ENCODE measurements at places on chromosomes 5 and 9.

- DNase-seq, result no peak
These were observed 108.4 kb downstream of the MSX2 start for GRCh38 chr5:174832811-174833210.

DNA sequence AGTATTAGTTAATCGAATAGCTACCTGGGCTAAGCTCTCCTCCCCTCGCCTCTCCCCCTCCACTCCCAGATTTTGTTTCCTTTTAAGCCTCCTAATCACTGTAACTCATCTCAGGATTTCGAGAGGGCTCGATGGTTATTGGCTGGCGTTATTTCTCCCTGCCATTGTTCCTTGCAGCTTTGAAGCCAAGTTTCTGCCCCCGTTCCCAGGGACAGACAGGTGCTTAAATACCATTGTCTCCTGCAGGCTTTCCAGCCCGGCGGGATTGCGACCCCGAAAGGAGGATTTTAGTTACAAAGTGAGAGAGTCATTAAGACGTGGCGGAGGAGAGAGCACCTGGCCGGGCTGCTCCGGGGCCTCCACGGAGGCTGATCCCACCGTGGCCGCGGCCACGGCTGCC is 46.2 kb downstream of the ASS1 start:
- DNase-seq, result no peak

GRCh38 chr9:3553076-3553765 is 27.4 kb upstream of the RFX3 start:
- no peak for DNase-seq

- no peak for DNase-seq
These were observed at the start of gene SV2C for GRCh38 chr5:76082772-76083554. Gene SV2C, plus strand, starts transcription at chr5:76083383. Its CDS starts 48,368 bp downstream, at chr5:76131751.

DNA sequence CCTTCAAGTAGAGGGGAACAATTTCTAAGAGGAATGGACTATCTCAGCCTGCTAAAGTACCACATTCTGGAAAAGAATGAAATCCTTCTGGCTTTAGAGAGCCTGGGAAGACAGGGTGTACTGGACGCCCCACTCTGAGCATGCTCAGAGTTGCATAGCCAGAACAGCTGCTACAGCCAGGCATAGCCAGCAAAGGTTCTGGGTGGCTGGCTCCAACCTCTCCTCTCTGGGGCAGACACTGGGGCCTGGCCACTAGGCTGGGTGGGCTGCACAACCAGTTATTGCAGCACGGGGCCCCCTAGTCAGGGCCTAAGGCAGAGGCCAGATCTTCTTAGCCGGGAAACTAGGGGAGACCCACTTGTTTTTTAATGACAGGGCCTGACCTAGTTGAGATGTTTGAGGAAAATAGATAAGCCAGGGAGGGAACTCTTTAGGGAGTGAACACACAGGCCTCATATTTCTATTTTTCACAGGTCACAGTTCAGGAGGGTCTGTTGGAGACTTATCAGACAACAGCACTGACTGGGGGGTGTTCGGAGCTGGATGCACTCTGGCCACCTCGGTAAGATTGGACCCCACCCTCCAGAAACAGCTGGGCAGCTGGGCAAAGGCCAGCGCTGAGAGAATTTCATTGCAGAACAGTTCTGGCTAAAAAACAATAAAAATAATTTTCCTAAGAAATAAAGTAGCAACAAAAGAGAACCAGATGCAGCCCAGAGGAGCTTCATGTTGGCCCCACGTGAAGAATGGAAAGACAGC is 142.9 kb downstream of the LPAR1 start:
- no peak for DNase-seq

DNA sequence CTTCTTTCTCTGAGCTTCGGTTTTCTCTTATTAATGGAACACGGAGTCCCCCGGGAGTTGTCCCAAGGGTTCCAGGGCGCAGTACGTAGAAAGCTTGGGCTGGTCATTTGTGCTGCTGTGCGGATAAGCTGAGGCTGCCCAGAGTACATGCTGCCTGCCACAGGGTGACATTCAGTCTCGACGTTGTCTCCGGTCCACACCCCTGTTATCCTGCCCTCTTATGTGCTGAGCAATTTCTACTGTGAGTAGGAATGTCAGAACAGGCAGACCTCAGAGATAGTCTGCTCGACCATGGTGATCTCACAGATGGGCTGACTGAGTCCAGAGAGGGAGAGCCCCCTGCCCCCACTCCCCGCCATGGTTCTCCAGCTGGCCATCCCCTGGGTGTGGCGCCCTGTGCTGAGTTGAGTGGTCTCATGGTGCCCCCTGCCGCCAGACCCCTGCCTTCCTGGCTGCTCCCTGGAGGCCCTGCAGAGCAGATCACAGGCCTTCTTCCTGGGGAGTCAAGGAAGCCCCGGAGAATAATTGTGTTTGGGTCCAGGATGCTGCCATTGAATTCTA is 124.0 kb downstream of the RGS3 start:
- no peak for DNase-seq

DNA sequence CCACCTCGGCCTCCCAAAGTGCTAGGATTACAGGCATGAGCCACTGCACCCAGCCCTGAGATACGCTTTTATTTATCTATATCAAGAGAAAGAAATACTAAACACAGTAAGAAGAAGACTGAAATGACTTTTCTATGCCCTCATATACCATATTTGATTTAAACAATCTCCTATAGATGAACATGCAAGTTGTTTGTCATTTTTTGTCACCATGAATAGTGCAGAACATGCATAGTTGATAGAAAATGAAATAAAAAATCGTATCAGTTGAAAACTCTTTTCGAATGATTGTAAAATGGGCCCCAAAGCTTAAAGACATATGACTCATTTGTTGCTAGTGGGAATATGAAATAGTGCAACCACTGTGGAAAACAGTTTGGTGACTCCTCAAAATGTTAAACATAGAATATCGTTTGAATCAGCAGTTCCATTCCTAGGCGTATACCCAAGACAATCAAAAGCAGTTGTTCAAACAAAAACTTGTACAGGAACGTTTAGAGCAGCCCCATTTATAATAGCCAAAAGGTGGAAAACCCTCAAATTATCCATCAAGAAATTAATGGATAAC is 61.4 kb upstream of the ANKH start:
- no peak for DNase-seq

- no peak for DNase-seq
These were observed 98.5 kb downstream of the SYK start for GRCh38 chr9:90900130-90900529.

DNA sequence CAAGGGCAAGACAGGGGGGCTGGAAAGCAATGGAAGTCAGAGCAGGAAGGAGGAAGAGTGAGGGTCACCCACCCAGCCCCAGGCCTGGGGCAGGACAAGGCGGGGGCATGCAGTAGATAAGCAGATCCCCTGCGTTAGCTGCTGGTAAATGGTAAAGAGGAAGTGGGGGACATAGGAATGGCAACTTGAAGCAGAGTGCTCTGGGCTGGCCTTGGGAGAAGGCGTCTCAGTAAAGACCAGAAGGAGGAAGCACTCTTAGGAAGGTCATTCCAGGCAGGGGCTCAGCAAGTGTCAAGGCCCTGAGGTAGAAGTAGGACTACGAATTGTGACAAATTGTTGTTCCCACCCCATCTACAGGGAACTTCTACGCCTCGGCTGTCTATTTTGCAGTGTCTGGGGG is 15.1 kb downstream of the TCOF1 start:
- no peak for DNase-seq

DNA sequence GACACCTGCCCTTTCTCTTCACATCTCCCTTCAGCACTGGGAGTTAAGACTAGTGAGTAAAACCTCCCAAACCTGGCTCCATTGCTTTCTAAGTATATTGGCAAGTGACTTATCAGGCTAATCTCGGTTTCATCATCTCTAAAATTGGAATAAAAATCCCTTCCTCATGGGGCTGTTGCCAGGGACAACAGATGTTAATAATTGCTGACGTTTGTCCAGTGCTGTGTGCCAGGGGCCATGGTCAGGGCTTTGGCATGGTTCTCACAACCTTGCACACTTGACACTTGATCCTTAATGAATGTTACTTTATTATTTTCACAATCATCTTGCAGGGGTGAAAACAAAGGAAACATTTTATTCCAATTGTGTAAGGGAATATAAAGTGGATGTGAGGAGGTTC is 1262.0 kb upstream of the WWC1 start:
- no peak for DNase-seq

- no peak for DNase-seq
These were observed 924 bp upstream of the NEURL1B start for GRCh38 chr5:172640139-172640538.

DNA sequence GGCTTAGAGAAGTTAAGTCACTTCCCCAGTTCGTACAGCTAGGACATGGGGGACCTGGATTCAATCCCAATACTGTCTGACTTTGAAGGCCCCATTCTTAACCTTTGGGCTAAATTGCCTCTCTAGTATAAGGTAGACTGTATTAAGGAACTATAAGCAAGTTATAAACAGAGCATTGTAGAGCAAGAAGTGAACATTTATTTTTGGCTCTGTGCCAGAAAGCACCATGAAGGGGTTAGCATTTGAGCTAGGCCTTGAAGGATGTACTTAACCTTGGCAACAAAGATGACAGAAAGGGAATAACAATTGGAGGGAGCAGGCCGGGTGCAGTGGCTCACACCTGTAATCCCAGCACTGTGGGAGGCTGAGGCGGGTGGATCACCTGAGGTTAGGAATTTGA is 32.8 kb downstream of the GALNT10 start:
- no peak for DNase-seq

DNA sequence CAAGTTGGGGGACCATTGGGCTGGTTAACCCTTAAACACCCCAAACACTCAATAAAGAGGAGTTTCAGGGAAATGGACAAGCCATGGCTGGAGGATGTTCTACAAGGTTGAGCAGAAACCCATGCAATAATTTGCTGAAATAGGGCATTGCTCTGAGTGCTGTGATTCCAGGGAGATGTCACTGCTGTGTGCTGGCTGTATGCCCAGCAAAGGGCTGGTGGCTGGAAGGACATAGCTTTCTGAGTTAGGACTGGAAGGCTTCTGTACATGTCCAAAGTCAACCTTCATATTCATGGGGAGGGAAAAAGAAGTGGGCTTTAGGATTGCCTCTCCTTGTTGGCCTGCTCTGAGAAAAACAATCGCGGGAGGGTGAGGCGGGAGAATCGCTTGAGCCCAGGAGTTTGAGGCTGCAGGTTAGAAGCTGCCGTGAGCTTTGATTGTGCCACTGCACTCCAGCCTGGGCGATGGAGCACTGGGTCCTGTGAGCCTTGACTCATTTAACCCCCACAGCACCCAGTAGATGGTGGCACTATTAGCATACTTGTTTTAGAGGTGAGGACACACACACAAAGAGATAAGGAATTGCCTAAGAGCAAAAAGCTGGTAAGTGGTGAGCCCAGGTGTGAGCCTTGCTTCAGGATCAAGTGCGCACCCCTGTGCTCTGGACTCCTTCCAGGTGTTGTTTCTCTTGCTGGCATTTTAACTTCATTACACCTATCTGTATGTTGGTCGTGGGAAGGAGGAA is 20.4 kb downstream of the IL12B start:
- no peak for DNase-seq
